ENCODE measurements at places on chromosomes 12 and 14. TPM values are rescaled to one million over a fixed set of nuclear protein-coding genes. Genes with fewer than 3 reads are reported as not detected.

- no peak overlapping the region for H3K27ac ChIP-seq
- no peak overlapping the region for H3K4me3 ChIP-seq
- no peaks in the 10 kb centered on the region for H3K36me3 ChIP-seq
Observed at GRCh38 chr14:89226801-89227495, 190.1 kb downstream of the FOXN3 start.

GRCh38 chr12:49039421-49040363 lies 20.9 kb downstream of the KMT2D start:
- no peaks in the 10 kb centered on the region for H3K27me3 ChIP-seq
- H3K27ac ChIP-seq, result no peak overlapping the region
- DNase-seq, result no peak
- no peaks in the 10 kb centered on the region for H3K4me1 ChIP-seq
- peaks cover 34% of the 10 kb centered on the region for H3K36me3 ChIP-seq

Gene PPP1R36
- total RNA-seq, result not detected

Gene RACGAP1
- total RNA-seq, result 95.5 TPM

Gene PLD4
- total RNA-seq, result 57.7 TPM

Gene MIP
- total RNA-seq, result not detected

All from GM12878 (cell line).